GM12891 (cell line): ENCODE measurements at places on chromosomes 6 and 20.

DNA sequence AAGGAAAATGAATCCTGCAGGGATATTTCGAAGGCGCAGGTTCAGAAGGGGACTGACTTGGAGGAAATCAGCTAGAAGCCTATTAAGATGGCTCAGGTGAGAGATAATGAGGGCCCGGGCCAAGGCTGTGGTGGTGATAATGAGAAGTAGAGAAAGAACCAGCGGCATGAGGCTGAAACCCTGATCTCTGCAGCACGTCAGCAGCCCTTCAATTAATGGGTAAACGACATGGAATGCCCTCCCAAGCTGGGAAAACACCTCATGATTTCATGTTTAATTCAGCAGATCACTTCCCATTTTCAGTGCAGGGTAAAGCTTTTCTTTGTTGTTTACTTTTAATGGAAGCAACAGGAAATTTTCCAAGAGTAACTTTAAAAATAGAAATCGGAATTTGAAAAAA, 104.9 kb downstream of the TMEM200A start:
- no peak for DNase-seq

GRCh38 chr6:79463621-79464050, 73.6 kb downstream of the LCA5 start:
- no peak for DNase-seq

DNA sequence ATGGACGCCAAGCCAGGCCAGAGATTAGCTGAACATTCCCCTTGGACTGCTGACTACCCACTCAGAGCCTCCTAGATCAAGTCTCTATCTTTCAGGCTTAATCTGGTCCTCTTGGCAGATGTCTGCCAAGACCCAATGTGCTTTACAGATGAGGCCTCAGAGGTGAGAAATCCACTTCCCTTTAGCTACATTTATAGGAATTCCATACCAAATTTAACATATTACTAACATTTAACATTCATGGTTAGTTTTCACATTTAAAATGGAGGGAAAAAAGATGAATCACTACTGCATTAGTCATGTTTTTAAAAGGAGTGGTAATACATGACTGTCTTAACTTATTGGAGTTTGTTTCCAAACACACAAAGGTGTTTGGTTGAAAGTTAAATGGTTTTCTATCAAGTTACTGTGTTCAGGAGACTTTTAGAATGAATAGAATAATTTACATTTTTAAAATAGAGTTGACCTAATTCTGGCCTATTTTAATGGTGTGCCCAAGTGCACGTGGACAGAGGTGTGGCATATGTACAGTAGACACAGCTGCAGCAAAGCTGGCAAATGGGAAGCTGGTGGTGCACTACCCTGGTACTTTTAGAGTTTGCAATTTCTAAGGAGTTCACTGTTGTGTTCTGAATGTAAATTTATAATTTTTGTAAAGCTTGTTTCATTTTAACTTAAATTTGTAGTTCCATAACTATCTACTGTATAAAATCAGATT, 41.9 kb upstream of the CALHM6 start:
- DNase-seq: no peak

GRCh38 chr6:32844839-32845383, 1.1 kb upstream of the PSMB8 start:
- DNase-seq: no peak

DNA sequence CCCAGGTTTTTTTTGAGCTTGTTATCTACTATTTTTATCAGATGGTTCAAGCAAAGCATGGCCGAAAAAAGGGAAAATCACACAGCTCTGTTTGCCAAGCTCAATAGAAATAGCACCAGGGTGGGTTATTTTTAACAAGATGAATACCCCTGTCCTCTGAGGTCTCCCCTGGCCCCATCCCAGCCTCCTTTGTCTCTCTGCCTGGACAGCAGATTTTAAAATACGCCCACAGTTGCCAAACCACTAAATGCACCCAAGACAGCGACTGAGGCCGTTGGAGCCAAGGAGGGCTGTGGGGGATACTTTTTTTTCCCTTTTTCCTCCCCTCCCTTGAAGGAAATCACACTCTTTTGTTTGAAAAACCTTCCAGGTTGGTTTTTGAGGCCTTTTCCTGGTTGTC, 106.6 kb downstream of the VEGFA start:
- DNase-seq: no peak

GRCh38 chr6:164099269-164099865, 684.8 kb downstream of the QKI start:
- DNase-seq: no peak
